ENCODE measurements at places on chromosomes 1 and 21.
A peak's percentile ranks its signal among the peaks of the same experiment; 100 is the strongest.

- peak; percentile 62 for DNase-seq
Measured at GRCh38 chr1:74502432-74502831, 10.0 kb downstream of the LRRC53 start.

- no peak for DNase-seq
Measured at GRCh38 chr21:40595806-40596205, 251.2 kb downstream of the DSCAM start.

DNA sequence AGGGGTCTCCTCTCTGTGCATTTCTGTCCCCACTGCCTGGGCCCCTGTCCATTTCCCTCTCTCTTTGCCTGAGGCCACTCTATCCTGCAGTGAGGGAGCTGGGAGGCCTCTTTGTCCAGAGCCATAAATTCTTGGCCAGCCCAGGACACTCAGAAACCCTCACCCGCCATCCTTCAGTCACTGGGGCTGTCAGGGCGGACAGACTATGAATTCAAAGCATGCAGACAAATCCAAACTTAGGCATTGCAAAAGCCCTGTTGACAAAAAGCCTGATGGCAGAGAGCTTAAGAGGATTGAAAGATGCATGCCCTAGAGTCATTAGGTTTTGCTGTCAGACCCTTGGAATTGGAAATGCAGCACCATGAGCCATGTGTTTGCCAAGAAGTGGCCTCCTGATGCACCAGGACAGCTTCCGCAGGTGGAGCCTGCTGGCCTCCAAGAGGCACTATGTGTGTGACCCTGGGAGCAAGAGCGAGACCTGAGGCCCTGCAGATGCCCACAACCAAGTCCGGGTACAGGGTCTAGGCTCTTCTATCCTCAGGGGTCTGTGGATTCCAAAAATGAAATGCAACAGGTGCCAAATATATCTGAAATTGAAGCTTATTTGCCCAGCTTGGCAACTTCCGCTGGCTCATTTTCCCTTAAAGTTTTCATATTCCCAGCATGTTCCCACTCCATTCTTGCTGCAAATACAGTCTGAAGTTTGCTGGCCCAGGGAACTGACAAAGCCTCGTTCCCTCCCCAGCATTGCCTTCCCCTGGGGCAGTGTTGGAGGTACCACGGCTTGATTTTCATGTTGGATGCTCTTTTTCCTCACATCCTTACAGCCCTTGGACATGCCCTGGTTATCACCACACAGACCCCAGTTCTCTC, 177.9 kb downstream of the PGBD5 start:
- DNase-seq, result no peak

DNA sequence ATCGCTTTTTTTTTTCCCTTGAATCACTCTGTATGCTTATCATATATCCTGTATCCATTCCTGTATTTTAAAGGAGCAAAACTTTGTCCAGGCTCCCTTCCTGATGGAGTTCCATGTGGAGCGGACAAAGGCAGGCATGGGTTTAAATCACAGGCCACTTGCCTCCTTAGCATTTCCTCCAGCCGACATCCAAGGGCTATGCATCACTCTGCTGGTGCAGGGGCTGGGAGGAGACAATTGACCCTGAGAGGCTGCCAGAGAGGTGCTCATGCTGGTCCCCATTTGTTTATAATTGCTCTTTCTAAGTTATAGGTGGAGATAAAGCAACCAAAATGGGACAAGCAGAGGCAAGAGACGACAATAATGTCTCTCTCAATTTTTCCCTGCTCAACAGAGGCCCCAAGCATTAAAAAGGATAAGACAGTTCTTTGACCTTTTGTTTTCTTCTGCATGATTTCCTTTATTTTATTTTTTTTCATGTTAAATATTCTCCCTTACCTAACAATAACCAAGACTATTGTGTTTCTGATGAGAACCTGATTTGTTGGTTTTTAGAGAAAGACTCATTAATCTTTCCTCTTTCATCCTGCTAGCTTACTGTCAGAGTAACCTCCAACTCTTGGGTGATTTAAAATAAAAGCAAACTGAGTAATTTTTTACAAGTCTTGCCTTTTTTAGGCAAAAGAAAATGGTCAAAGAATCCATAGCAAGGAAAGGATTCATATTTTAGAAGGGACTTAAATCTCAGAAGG, 353.7 kb downstream of the ADGRL2 start:
- DNase-seq, result no peak

DNA sequence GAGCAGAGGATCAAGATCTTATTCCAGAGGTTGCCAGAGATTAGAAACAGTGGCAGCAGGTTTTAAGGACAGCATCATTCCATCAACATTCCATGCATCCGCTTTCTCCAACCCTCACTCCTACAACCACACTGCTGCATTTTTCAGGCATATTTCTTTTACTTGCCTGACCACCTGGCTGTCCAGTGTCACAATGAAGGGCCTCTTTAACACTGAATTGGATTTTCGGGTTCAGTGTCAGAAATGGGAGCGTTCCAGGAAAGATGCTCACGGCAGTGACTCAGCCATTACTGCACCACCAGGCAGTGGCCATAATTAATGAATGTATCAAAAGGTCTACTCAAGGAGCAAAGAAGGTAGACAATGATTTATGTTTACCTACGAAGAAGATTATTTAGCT, 200.4 kb upstream of the ESRRG start:
- peak; percentile 75 for DNase-seq

DNA sequence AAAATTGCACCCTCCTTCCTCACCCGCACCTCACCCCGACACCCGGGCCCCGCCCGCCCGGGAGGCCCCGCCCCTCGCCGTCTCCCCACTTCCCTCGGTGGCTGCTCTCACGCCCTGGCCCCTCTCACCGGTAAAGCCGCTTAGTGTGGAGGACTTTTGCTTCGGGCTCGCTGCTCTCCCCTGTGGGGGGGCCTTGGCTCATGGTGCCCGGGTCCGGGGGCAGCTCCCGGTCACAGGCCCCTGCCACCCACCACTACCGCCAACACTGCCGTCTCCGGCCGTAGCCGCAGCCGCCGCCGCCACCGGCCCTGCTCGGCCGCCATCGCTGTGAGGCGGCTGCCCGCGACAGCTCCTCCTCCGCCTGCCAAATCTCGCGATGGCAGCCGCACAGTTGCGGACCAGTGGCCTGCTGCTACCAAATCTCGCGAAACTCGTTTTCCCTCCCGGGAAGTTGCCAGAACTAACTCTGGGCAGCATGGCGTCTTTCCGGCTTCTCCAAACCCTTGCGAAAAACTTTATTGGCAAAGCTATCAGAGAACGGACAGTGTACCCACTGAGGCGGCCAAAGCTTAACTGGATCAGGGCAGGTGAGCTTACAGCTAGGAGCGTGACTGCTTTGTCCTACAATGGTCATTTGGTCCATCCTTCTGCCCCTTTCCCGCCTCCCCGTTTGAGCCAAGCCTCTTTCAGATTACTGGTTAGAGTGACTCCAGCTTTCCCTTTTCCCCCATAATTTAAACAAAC, at the start of gene SMG5:
TSS of gene SMG5 (minus strand) at position 347 of the 744 bp plus-strand sequence. CDS start at position 202, 145 bp downstream.
- DNase-seq, result peak; percentile 99

DNA sequence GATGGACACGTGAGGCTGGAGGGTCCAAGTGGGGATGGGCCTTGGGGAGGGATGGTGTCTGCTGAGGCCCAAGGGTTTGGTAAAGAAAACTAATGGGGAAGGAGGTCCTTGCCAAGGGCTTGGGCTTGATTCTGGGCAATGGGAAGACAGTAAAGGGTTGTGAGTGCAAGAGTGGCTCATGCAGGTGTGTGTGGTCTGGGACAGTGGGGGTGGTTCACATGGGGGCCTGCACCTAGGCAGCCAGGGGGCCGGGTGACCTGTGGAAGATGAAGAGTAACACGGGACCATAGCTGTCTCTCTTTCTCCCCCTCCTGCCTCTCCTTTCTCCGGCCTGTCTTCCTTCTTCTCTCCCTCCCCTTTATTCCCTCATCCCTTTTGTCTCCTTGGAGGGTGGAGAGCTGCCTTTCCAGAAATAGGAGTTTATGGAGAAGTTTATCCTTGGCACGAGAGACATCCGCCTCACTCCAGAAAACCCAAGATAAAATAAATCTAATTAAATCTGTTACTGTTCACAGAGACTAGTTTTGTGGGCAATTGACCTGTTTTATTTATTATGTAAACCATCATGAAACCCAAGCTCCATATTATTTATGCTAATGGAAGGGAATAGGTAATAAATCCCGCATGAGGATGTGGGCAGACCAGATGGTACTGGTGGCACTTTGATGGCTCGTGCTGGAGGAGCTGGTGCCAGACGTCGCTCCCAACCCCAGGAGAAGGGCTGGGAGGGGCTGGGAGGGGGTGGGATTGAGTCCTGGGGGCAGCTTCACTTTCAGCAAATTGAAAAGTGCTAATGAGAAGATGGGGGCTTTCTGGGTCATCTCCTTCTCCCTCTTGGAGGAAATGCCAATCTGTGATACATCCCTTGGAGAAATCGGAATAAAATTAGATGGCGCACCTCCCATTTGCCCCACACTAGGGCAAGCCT, 272.9 kb upstream of the CSF3R start:
- DNase-seq, result no peak

DNA sequence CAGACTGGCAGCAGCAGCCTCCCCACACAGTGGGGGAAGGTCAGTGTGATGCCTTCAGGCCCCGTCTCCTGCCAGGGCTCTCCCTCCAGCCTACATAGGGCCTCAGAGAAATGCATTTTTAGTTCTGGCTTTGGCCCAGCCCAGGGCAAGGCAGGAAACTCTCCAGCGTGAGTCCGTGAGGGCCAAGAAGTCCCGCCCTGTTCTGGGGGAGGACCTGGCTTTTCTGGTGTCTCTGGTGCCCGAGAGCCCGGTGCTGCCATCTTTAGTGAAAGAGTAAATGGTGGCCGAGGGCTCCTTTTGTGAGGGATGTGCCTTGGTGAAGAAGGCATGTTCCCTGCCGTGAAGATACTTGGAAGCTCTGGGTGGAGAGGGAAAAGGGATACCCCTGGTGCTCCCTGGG, 14.8 kb upstream of the DIP2A start:
- DNase-seq, result no peak

GRCh38 chr1:118032883-118033282, 103.3 kb downstream of the WDR3 start:
- DNase-seq, result no peak

- DNase-seq, result peak; percentile 63
Measured at GRCh38 chr1:156608036-156608674, 6.9 kb upstream of the GPATCH4 start.

DNA sequence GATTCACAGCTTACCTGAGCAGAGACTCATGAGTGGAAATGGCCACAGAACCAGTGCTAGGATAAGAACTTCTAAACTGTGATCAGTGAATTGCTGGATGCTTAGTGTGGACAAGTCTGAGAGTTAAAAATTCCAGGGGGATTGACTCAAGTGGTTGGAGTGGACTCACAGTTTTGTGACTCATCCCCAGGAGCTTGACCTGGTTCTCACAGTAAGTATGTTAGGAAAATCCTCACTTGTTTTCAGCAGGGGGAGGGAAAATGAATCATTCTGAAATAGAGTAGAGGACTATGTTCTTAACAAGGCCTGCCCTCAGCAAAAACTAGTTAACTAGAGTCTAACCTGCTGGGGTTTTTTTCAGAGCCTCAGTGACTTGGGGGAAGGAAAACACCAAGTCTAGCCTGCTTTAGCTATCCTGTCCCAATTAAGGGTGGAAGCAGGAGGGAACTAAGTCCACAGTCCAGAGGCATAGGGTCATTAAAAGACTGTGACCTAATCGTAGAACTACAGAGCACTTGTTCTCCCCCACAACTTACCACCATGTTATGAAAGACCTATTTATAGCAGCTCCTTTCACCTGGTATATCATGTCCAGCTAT, 6.1 kb upstream of the CDC73 start:
- peak; percentile 98 for DNase-seq

DNA sequence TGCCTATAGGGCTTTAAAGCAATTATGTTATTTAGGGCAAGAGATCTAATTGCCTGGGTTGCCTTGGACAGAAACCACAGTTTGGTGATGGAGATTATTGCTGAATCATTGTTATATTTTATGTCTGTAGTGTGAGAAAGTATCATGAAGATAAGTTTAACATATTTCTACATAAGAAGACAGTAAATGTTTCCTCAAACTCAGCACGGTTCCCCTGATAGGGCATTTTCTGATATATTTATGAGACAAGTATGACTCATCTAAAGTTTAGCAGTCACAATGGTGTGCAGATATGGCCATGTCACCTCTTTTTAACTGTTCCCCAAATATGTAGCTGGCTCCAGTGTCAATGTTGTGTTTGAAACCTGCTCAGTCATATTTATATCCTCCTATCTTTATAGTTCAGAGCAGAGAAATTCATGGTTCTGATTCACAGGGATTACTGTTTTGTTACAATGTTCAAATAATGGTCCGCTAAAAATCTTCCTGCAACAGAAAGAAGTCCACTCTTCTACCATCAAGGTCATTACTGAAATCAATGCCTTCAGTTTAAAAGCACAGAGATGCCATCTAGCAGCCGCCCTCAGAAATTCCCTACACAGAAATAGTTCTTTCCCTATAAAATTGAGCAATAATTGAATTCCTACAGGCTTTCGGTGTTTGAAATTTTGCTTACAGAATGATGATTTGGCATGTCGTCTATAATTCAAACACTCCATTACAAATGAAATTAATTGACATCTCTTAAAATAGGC, 3.7 kb downstream of the OLFM3 start:
- no peak for DNase-seq

DNA sequence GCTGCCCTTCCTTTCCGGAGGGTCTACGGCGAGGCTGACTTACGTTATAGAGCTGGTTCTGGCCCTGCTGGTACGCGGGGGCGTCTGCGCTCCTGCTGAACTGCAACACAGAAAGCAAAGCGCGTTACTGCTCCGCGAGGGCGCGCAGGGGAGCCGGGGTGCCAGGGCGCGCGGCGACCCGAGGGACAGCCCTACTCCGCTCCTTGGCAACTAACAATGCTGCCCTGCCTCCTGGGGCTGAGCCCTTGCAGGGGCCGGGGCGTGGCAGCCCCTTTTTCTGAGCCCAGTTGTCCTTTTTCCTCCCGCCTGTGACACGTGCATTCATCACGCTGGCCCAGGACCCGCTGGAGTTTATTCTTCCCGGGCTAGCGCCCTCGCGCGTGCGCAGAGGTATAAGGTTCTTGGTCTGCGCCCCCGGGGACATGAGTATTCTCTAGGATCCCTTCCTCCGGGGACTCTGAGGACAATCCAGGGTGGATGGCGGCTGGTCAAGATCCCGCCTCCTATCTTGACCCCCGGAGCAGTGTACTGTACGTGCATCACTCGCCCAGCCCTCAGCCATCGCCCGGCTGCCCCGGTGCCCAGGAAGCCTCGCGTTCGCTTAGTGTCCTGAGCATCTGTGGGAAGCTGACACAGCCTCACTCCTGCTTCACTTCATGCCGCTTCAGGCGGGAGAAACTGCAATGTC, 78.9 kb downstream of the CD247 start:
- DNase-seq, result peak; percentile 44

- no peak for DNase-seq
Measured at GRCh38 chr21:41821756-41822431, 55.0 kb upstream of the RIPK4 start.

DNA sequence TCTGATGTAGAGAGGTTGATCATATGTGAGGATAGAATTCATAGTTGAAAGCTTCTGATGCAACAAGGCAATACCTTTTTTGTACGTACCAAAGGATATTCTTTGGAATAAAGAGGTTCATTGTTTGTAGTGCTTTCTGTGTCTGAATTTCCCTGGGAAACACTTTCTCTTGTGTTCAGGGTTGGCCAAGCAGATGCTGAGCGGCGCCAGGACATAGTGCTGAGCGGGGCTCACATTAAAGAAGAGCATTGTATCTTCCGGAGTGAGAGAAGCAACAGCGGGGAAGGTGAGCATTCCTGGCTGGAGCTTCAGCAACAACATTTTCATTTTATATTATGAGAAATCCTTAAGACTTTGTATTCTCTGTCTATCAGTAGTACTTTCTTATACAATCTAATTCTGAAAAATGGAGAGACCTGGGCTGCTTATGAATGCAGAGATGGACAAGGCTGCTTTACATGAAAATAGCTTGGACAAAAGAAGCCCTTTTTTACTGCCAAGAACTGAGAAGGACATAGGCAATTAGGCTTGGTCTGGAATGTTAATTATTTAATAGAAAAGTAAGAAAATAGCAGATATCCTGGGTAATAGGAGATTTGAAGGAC, 85.2 kb downstream of the KIF1B start:
- DNase-seq, result no peak

Measured in fibroblast of lung (primary cell).